ENCODE measurements at places on chromosomes 4 and X. TPM values are rescaled to one million over a fixed set of nuclear protein-coding genes. Genes with fewer than 3 reads are reported as not detected.

DNA sequence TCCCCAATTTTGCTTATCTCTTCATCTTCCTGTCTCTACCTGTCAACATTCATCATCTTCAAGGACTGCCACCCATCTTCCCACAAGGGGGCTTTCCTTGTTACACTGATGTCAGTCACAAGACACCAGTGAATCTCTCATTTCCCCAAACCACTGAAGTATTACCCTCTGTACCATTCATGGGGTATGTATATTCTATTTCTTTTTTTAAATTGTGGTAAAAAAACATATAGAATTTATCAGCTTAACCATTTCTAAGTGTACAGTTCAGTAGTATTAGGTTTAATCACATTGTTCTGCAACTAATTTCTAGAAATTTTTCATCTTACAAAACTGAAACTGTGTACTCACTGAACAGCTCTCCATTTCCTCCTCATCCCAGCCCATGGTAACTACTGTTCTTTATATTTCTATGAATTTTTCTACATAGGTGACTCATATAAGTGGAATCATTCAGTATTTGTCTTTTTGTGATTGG, 98.6 kb downstream of the LARP7 start:
- no peak for DNase-seq

GRCh38 chr4:96305030-96305429, 465.1 kb downstream of the PDHA2 start:
- no peak for DNase-seq

GRCh38 chr4:14059006-14059405, 431.5 kb upstream of the BOD1L1 start:
- no peak for DNase-seq

DNA sequence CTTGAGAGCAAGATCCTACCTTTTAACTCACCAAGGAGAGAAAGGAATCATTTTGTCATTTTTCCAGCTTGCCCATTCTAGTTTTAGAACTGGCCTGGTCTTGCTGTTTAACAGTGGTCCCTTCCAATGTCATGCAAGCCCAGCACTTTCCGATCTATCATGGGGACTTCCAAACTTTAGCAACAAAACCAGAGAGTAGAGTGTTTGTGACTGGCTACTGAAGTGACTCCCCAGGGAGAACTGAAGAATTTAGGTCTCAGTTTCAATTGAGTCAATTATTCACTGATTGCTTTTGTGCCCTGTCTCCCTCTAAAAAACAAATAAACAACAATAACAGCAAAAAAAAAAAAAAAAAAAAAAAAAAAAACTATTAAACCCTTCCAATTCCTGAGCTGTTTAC, 108.3 kb downstream of the LHFPL1 start:
- no peak for DNase-seq

DNA sequence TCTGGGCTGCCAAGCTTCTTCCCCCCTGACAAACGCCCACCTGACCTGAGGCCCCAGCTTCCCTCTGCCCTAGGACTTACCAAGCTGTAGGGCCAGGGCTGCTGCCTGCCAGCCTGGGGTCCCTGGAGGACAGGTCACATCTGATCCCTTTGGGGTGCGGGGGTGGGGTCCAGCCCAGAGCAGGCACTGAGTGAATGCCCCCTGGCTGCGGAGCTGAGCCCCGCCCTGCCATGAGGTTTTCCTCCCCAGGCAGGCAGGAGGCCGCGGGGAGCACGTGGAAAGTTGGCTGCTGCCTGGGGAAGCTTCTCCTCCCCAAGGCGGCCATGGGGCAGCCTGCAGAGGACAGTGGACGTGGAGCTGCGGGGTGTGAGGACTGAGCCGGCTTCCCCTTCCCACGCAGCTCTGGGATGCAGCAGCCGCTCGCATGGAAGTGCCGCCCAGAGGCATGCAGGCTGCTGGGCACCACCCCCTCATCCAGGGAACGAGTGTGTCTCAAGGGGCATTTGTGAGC, 37.0 kb downstream of the HTRA3 start:
- DNase-seq, result no peak

GRCh38 chr4:45120163-45120562, 393.8 kb upstream of the GNPDA2 start:
- DNase-seq, result peak; percentile 8

GRCh38 chr4:2419814-2420213, 1.1 kb downstream of the CFAP99 start:
- DNase-seq, result no peak

DNA sequence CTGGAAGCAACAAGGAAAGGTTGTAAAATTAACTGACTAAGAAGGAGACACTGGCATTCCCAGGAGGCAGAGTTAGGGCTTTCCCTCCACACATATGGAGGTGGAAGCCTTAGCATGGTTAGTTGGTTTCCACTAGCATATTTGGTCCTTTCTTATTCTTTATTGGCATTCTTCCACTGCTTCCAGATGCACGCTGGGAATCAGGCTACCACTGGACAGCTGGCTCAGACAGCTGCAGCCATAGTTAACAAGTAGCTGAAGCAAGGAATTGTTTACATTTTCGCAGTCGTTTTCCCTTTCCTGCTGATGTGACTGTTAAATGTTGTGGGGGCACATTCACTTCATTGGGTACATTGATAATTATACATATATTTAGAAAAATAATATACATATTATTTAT, 169.2 kb downstream of the GRIA2 start:
- DNase-seq, result peak; percentile 74

DNA sequence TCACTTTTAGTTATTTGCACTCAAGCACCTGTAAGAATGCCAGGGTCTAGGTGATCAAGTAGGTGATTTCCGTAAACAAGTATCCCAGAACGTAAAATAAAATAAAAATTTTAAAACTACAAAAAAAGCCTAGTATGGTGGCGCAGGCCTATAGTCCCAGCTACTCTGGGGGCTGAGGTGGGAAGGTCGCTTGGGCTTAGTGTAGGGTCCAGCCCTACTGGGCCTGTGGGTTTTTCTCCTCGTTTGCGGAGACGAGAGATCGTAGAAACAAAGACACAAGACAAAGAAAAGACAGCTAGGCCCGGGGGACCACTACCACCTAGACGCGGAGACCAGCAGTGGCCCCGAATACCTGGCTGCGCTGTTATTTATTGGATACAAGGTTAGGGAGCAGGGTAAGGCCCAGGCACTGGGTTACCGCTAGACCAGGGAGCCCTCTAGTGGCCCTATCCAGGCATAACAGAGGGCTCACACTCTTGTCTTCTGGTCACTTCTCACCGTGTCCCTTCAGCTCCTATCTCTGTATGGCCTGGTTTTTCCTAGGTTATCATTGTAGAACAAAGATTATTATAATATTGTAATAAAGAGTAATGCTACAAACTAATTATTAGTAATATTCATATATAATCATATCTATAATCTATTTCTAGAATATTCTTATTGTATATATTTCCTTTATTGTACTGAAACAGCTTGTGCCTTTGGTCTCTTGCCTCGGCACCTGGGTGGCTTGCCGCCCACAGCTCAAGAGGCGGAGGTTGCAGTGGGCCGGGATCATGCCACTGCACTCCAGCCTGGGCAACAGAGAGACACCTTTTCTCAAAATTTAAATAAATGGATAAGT, 38.4 kb downstream of the SAGE1 start:
- peak; percentile 25 for DNase-seq

DNA sequence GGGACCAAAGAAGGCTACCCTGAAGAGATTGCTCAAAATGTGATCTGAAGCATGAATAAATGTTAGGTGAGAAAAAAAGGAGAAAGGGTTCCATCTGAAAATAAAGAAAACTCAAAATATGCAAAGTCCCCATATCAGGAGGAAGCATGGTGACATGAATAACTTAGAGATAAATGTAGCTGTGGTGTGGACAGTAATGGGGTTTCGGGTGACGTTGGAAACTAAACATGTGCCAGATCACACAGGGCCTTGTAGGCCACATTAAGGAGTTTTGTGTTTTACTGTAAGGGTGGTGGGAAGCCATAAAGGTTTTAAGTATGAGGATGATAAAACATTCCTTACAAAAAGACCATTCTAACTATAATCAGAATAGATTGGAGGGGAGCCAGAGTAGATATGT, 40.3 kb upstream of the ACSL4 start:
- no peak for DNase-seq

GRCh38 chr4:21181716-21182115, 481.5 kb downstream of the PACRGL start:
- no peak for DNase-seq

DNA sequence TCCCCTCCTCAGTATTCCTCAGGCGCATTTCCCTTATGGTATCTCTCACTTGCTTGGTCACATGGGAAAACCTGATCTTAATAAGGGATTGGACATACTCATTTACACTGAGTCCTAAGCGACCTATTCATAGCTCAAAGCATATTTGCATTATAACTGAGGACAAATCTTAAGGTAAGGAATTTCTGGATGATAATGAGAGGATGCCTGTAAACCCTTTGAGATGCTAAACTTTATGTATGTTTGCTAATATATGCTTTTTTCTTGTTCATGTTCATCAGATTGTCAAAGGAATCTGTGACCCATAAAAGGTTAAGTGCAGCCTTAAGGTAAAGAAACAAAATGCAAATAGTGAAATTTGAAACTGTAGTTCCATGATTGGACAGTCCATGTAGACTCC, 53.8 kb upstream of the TRPC5OS start:
- DNase-seq, result no peak

DNA sequence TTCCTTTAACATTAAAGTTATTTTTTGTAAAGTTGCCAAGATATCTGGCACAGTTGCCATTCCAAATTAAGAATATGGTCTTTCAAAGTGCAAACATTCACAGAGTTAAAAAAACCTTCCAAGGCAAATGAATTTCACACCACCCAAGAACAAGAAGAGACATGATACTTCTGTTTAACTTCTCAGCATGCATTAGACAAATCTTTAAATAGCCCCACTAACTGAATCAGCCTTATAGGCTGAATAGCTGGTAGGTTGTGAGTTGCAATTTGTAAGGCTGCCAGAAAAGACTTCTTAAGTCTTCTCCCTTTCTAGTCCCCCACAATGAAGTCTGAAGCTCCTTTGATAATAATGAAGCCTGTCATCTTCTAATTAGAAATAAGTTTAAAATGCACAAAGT, 95.6 kb downstream of the MAPK10 start:
- DNase-seq, result peak; percentile 11

GRCh38 chrX:38341442-38341841, 11.0 kb upstream of the OTC start:
- DNase-seq, result no peak

DNA sequence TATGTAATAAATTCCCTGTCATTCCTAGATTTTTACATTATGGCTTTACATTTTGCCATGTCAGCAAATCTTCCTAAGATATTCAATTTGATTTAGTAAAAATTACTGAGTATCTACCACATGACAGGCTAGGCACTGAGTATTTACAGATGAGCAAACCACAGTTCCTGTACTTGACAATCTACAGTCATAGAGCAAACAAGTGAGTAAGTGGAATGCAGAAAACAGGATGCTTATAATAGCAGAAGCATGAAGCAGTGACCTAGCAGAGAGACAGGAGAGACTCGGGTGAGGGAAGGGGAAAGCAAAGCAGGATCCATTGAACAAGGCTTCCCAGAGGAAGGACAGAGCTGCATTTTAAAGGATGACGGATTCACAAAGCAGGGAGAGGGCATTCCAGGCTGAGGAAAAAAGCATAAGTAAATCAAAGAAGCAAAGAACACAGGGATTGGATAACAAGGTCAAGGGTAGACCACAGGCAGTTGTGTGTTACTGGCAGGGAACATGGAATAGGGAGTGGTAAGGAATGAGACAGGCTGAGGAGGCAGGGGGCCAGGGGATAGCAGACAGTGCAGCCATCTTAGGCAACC, 124.7 kb upstream of the C1QTNF7 start:
- no peak for DNase-seq

- DNase-seq, result no peak
Observed at GRCh38 chrX:36199928-36200327, 280.4 kb downstream of the CFAP47 start.

- DNase-seq, result no peak
Observed at GRCh38 chr4:56723201-56723605, 42.1 kb upstream of the HOPX start.

GRCh38 chrX:38982370-38982769, 181.1 kb downstream of the MID1IP1 start:
- no peak for DNase-seq

- peak; percentile 3 for DNase-seq
Observed at GRCh38 chr4:188627892-188628291, 488.7 kb downstream of the TRIML1 start.

- DNase-seq, result no peak
Observed at GRCh38 chr4:14264437-14264836, 636.9 kb upstream of the BOD1L1 start.

- DNase-seq, result peak; percentile 36
Observed at GRCh38 chrX:129781134-129781672, 1.5 kb downstream of the SASH3 start.

GRCh38 chrX:120462370-120462769, 6.7 kb downstream of the LAMP2 start:
- DNase-seq, result no peak

DNA sequence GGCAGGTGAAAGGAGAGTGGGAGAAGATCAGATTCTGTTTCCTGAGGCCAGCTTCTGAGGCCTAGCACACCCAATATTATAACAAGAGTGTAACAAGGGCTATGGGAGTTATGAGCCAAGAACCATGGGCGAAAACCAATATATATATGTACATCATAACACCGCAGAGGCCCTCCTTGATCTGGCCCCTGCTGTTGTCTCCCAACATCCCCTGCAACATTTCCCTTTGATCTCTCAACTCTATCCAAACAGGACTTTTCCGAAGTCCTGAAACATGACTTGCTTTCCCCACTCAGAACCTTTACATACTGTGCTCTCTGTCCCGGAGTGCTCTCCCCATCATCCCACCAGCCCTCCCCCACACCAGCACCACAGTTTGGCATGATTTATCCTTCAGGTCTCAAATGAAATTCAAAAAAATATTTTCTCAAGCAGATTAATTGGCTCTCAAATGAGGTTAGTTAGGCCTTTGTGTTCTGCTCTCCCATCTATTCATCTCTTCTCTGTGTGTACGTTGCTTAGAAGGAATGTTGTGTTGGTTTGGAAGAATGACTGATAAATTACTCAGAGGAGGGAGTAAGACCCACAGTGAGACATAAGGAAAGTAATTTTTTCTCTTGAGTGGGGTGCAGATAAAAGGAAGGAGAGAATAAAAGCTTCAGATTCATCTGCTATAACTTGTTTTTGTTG, 58.1 kb upstream of the SMIM10 start:
- DNase-seq, result no peak

GRCh38 chrX:16368696-16369095, 201.4 kb downstream of the MAGEB17 start:
- no peak for DNase-seq

GRCh38 chr4:34196375-34196774, 2047.9 kb downstream of the ARAP2 start:
- DNase-seq, result no peak

The FAM9B gene
- not detected for total RNA-seq

The BMP3 gene
- total RNA-seq, result 2.0 TPM

The SYN1 gene
- total RNA-seq, result 0.75 TPM

The TRPC3 gene
- total RNA-seq, result 0.93 TPM

The CTSO gene
- 21.6 TPM for total RNA-seq

The ZNF185 gene
- total RNA-seq, result 18.3 TPM

The SMPX gene
- 281 TPM for total RNA-seq
